Fibroblast of mammary gland (primary cell): ENCODE measurements at places on chromosomes 4 and X.
A peak's percentile ranks its signal among the peaks of the same experiment; 100 is the strongest.

DNA sequence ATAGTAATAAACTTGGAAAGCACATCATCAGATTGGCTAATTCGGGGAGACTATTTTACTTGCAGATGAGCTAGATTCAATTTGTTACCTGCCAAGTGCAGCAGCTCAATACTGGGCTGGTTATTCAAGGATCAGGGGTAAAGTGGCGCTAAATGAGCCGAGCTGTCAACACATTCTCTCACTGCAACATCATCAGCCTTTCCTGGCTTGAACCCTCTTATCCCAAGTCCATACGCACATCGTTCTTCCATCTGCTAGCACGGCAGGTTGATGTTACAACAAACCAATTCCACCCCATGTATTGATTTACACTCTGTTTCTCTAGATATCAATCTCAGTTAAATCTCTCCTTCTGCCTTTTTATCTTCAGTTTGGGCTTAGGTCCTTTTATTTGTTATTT lies 2101.5 kb upstream of the AGA start:
- no peak for DNase-seq

DNA sequence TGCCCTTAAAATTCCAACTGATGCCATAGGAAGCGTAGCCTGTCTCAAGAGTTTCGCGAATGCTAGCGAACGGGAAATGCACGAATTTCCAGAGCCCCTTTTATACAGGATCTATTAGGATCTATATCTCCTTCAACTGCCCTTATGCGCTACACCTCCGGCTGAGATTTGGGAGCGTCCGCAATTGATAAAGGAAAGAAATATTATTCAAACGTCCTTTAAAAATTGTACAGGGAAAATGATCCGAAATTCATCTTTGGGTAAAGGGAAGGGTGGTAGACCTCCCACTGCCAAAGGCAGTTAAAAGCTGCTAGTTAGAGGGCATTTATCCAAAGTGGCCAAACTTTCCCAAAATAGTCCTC lies 609 bp downstream of the NR3C2 start:
- DNase-seq: no peak

DNA sequence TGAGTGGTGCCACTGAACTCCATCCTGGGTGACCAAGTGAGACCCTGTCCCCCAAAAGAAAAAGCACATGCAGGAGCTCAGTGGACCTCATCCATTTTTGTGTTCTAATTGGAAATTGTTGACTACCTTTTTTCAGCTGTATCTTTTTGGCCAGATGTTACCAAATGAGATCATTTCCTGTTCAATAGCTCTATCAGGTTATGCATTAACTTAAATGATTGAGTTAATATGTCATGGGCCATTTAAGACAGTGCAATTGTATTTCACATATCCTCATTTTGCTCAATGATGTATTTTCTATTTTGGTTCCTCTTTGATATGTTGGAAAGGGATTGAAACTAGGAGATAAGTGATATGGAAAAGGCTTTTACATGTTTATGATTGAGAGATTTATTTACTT lies 26.2 kb upstream of the RHOH start:
- DNase-seq: no peak

DNA sequence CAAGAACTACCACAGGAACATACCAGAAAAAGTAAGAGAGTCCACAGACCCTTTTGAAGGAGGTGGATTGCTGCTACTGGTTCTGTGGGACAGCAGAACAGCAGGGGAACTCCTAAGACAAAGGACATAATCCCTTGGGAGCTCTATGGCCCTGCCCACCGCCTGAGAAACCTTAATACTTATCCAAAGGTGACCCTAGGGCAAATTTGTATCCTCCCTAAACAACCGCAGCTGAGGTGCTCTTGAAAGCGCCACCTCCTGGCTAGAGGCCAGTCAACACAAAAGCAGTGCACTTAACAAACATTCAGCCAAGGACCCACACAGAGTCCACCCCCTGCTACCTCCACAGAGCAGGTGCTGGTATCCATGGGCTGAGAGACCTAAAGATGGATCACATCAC lies 136.8 kb downstream of the ADAM29 start:
- DNase-seq: no peak

DNA sequence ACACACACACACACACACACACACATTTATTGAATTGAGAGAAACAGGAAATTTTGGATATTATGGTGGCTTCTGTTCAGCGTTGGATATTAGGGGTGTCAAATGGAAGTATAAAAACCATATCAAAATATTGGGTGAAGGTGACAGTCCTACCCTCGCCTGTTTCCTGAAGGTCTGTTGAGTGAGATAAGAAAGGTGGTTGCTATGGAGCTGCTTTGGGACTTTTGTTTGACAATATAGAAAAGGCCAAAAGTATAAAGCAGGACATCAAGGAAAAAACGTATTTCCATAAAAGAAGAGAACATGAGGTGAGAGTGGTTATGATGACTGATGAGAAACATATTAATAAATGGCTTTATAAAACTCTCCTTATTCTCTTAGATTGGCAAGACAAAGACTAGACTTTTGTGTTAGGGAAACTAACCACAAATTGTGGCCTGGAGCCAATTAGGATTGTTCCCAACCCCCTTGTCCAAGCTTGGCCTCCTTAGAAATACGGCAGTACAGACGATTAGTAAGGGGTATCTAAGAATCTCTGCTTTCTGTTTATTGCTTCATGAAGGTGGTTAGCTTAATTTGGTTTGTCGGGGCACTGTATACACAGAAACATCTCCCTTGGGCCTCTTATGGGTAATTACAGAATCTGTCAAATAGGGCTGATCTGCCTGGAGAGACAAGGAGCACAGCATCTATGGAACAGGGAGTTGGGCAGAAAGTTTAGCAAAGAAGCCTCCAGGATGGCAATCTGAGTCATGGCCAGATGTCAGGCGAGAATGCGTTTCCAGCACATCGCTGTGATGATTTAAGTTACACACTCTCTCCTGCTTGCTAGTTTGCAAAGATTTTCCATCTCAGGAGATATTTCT lies 198.0 kb downstream of the CBR4 start:
- DNase-seq: peak; percentile 86

GRCh38 chr4:79408063-79408462 lies at the start of gene GK2:
Gene GK2, minus strand, starts transcription at chr4:79408228. Its CDS starts 28 bp downstream, at chr4:79408200.
- DNase-seq: no peak

- peak; percentile 7 for DNase-seq
These were observed 1568.6 kb upstream of the PCDH7 start for GRCh38 chr4:29151584-29151983.

- DNase-seq: no peak
These were observed 14.9 kb upstream of the MAB21L2 start for GRCh38 chr4:150567070-150567469.

GRCh38 chrX:116272322-116272721 lies 101.8 kb downstream of the AGTR2 start:
- DNase-seq: peak; percentile 91

DNA sequence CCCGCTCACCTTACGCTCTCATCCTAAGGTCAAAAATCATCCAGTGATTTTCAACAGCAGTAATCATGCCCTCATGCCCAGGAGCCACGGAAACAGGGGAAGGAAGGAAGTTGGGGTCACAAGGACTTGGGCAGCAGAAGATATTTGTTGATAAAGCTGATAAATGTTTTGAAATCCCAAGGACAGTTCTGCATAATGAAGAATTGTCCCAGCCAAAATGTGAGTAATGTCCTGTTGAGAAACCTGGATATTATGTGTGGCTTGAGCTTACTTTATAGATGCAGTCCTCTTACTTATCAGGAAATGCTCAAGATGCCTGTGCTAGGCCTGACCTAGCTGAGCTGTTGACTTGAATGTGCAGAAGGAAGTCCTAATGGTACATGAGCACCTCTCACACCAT lies 263.0 kb upstream of the ZFP42 start:
- DNase-seq: no peak

DNA sequence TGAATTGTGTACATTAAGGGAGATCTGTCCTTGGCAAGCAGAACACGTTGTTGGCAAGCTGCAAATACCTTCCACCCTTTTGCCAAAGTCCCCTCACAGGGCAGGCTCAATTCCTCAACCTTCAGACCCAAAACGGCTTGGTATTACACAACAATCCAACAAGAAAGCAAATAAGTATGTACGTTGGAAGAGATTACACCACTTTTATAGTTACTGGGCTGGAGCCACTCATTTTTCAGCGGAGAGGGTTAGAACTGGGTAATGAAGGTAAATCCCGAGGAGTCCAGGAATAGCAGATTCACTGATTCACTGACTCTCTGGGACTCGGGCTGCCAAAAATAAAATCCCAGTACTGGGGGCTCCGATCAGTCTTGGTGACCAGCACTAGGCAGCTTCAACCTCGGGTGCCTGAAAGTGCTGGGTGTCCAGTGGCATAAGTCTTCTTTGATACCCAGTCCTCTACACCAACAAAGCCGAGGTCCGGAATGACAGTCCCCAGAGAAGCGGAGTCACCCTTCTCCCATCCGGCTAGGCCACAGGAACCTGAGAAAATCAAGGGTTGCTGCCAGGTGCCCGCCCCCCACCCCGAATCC lies 587 bp downstream of the TIMM8A start:
- DNase-seq: peak; percentile 22

DNA sequence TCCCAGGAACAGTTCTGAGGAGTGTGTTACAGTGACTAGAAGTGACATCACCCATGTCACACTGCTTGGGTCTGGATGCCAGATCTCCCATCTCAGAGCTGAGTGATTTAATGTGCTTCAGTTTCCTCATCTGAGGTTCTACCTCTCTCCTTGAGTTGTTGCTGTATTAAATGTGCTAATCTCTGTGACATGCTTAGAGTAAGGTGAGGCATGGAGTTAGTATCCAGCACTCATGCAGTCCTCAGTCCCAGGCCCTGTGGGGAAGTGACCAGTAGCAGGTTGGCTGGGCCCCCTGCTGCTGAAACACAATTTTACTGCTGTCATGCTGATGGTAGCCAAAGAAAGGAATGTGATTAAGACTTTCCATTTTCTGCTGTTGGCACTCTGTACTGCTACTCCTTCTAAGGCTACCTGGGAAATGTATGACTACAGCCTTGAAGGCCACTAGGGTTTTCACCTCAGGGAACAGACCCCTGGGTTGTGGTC lies 639.6 kb downstream of the MID1IP1 start:
- DNase-seq: no peak
